ENCODE measurements at places on chromosomes 1 and 21.

DNA sequence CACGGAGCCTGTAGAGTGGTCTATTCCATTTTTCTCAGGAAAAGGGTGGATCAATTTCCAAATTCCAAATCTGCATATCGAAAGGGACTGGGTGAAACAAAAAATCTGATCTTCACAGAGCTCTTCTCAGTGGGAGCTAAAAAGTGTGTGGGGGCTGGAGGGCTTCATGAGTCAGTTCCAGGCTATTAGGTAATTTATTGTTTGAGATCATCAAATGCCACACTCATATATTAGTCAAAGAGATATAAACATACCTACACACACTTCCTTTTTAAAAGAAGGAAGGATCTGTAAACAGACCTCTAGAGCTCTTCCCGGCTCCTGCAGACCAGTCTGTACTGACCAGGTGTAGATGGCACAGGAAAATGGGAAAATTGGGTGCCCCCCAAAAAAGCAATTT, 175.4 kb downstream of the ZBTB18 start:
- H3K27ac ChIP-seq: no peak overlapping the region
- no peaks in the 10 kb centered on the region for H3K4me1 ChIP-seq
- no peaks in the 10 kb centered on the region for H3K27me3 ChIP-seq

DNA sequence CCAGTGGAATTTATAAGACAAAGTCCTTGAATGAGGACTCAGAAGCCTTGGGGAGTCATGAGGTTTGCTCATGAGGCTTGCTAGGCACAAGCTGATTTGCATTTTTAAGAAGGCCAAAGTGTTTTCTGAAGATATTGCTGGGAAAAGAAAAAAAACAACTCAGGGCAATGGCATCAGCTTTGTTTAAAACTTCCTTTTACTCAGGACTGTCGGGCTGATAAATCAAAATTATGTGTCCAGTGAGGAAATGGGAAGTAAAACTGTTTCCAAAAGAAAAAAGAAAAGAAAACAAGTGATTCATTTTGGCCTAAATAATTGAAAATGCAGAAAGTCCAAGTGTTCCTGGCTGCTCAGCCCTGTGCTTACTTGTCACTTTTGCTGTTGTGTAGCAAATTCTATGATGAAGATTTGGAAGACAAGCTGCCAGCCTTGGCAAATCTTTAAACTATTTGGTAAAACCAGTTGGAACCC, 282.4 kb downstream of the HLX start:
- H3K4me3 ChIP-seq: no peak overlapping the region
- H3K27ac ChIP-seq: no peak overlapping the region
- no peaks in the 10 kb centered on the region for H3K27me3 ChIP-seq
- H3K4me1 ChIP-seq: no peaks in the 10 kb centered on the region
- H3K36me3 ChIP-seq: no peaks in the 10 kb centered on the region
- no peak for DNase-seq

GRCh38 chr21:43311301-43311817, 115.6 kb downstream of the SIK1 start:
- H3K4me1 ChIP-seq: no peaks in the 10 kb centered on the region
- H3K4me3 ChIP-seq: no peak overlapping the region
- H3K27me3 ChIP-seq: no peaks in the 10 kb centered on the region
- no peaks in the 10 kb centered on the region for H3K36me3 ChIP-seq
- no peak overlapping the region for H3K27ac ChIP-seq

DNA sequence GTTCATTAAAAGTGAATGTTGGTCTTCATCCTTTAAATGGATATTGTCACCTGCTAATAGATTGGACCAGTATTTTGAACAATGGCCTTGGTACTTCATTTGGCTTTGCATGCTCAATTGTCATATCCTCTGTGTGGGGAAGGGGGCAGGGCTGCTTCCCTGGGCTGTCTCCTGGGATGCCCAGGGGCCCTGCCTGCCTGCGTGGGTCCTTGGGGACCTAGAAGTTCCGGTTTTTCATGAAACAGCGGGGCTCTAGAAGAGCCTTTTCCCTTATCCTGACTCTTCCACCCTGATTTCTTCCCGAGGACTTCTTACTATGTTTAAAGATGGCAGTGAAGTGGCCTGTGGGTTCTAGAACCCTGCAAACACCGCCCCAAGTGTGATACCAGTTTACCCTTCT, 97.5 kb downstream of the DISC1 start:
- H3K27me3 ChIP-seq: no peaks in the 10 kb centered on the region
- H3K27ac ChIP-seq: no peak overlapping the region
- H3K4me3 ChIP-seq: no peak overlapping the region
- DNase-seq: no peak

DNA sequence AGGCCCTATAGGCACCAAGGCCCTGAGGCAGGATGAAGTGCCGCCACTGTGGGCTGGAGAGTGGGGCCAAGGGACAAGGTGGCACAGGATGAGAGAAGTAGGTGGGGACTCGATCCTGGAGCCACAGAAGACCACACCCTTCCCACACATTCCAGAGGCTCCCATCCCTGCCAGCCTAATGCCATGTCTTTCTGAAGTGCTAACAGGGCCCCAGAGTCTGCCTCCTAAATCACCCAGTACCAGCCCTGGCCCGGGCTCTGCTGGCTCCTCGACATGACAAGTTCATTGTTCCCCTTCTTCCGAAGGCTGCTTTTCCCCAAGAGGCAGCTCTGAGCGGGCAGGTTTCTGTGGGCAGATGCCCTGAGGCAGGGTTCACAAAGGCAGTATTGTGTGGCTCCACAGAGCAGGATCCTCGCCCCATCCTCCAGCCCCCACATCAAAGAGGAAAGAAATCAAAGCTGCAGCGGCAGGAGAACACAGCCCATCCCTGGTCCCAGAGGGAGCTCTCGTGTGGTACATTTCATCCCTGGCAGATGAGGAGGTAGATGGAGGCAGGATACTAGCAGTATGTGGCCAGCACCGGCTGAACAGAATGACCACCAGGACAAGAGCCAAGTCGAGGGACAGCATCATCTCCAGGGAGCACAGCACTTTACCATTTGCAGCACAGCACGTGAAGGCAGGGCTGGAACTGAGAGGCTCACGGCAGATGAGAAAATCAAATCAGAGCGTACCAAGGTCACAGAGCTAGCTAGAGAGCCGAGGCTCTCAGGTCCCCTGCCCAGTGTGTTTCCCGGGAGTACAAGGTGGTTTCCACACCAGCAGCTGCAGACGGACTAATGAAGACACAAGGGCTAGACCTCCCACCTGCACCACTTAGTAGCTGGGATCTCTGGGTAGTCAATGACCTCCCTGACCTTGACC, 64.8 kb downstream of the SYF2 start:
- no peaks in the 10 kb centered on the region for H3K27me3 ChIP-seq
- no peaks in the 10 kb centered on the region for H3K36me3 ChIP-seq

GRCh38 chr1:157499521-157499920, 52.8 kb downstream of the FCRL5 start:
- H3K4me3 ChIP-seq: no peak overlapping the region
- no peaks in the 10 kb centered on the region for H3K27me3 ChIP-seq
- H3K27ac ChIP-seq: no peak overlapping the region
- no peaks in the 10 kb centered on the region for H3K36me3 ChIP-seq
- H3K4me1 ChIP-seq: no peaks in the 10 kb centered on the region

- no peaks in the 10 kb centered on the region for H3K36me3 ChIP-seq
- no peak overlapping the region for H3K4me3 ChIP-seq
- no peaks in the 10 kb centered on the region for H3K4me1 ChIP-seq
- no peak for DNase-seq
- no peak overlapping the region for H3K27ac ChIP-seq
Measured at GRCh38 chr1:234239936-234240335, 133.3 kb upstream of the COA6 start.

DNA sequence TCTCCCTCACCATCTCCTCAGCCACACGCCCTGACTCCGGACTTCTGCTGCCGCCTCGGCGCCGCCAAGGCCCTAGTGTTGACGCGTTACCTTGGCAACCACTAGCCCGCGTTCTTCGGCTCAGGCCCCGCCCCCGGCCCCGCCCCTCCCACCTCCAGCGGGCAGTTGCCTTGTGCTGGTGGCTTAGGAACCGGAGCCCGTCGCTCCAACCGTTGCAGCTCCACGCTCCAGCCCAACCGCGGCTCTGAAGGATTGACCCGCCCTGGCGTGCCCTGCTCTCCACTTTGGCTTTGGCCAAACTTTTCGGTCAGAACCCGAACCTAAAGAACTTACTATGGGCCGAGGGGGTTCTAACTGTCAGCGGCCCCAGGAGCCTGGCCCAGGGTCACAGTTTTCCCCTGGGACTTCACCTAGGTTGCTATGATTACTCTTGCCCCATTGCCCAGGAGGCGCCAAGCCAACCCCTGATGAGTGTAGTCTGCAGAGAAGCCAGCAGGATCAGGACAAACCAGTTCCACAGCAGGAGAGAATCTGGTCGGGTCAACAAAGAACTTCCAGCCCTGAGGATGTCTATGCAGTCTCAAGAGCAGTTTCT, at the start of gene CFAP45:
CFAP45 (minus strand) TSS at position 80 of the 595 bp plus-strand sequence; CDS start at position 13, 67 bp downstream.
- no peaks in the 10 kb centered on the region for H3K27me3 ChIP-seq
- H3K36me3 ChIP-seq: no peaks in the 10 kb centered on the region

GRCh38 chr1:224864006-224864405, 65.5 kb upstream of the DNAH14 start:
- H3K4me1 ChIP-seq: no peaks in the 10 kb centered on the region
- H3K27me3 ChIP-seq: no peaks in the 10 kb centered on the region
- DNase-seq: no peak
- no peak overlapping the region for H3K27ac ChIP-seq
- no peaks in the 10 kb centered on the region for H3K36me3 ChIP-seq

DNA sequence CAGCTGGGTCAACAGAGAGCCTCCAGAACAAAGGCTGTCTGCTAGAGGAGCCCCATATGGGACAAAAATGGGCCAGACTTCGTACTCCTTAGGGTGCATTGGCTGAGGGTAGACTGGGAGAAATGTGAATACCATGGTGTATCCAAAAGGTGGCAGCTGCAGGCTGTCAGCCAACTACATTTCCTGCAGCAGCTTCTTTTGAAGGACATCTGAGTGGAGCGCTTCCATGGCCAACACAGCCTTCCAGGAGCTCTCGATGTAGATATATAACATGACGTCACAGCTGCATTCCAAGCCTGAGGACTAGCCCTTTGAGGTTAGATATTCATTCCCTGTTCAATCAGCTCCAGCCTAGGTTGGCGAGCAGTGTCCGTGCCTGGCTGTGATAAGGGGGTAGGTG, 107.7 kb downstream of the MAB21L3 start:
- DNase-seq: no peak
- H3K27ac ChIP-seq: no peak overlapping the region
- H3K27me3 ChIP-seq: no peaks in the 10 kb centered on the region
- no peaks in the 10 kb centered on the region for H3K36me3 ChIP-seq
- H3K4me1 ChIP-seq: no peaks in the 10 kb centered on the region

DNA sequence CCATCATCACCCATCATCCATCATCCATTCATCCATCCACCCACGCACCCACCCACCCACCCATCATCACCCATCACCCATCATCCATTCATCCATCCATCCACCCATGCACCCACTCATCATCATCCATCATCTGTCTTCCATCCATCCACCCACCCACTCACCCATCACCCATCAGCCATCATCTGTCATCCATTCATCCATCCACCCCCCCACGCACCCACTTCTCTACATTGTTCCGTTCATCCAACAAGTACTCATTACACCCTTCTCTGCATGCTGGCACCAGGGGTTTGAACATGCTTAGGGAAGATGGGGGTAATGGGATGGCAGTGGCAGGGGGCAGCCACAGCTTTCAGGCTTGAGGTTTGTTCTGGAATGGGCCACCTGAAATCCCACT, 82.1 kb downstream of the ADARB1 start:
- H3K27me3 ChIP-seq: no peaks in the 10 kb centered on the region
- H3K4me3 ChIP-seq: no peak overlapping the region
- DNase-seq: no peak
- no peak overlapping the region for H3K27ac ChIP-seq
- peaks cover 30% of the 10 kb centered on the region for H3K4me1 ChIP-seq

Measured in naive thymus-derived CD4-positive, alpha-beta T cell (primary cell).